Activated T-helper 1 cell treated with anti-CD3 and anti-CD28 coated beads, Interleukin-2, amount 50 U/mL, for 16 hours (primary cell): ENCODE measurements at places on chromosomes 12 and 14.

- DNase-seq = no peak
Measured at GRCh38 chr12:80761838-80762237, 45.1 kb downstream of the MYF5 start.

GRCh38 chr14:31395572-31396205 is 24.7 kb downstream of the HEATR5A start:
- no peak for DNase-seq

GRCh38 chr12:18522806-18523205 is 215.0 kb downstream of the PLCZ1 start:
- DNase-seq = no peak

DNA sequence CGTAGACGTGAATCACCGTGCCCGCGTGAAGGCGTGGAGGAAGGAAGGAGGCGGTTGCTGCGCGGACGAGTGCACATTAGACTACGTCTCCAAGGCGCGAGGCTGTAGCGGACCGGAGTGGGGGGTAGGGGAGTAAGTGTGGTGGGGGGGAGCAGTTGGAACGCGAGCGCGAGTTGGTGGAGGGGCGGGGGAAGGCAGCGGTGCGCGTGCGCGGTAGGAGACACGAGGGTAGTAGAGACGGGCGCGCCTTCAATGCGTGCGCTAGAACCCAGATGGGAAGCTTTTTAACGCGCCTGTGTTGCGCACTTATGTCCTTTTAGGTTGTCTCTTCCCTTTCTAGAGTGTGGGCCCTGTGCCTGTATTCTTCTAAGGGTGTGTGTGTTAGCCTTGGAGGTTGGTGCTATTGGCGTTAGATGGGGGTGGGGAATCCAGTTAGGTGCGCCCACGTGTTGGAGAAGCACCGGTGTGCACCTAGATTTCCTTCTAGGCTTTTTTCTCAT is 604 bp downstream of the EIF4B start:
- peak; percentile 72 for DNase-seq

DNA sequence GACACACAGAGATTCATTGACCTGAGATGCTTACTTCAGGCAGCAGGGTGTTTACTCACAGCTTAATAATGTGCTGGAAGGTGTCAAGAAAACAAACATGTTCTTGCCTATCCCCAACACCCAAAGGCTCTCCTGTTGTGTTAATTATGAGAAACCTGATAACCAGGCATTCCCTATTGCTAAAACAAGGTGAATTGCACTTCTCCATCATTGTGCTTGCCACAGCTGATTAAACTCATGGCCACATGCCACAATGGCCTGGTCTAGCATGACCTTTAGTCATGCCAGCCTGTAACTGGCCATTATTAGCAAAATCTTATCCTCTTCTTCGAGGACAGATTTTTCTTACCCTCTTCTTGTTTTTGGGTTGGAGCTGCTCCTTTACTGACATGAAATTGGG is 21.4 kb downstream of the SMOC1 start:
- no peak for DNase-seq

DNA sequence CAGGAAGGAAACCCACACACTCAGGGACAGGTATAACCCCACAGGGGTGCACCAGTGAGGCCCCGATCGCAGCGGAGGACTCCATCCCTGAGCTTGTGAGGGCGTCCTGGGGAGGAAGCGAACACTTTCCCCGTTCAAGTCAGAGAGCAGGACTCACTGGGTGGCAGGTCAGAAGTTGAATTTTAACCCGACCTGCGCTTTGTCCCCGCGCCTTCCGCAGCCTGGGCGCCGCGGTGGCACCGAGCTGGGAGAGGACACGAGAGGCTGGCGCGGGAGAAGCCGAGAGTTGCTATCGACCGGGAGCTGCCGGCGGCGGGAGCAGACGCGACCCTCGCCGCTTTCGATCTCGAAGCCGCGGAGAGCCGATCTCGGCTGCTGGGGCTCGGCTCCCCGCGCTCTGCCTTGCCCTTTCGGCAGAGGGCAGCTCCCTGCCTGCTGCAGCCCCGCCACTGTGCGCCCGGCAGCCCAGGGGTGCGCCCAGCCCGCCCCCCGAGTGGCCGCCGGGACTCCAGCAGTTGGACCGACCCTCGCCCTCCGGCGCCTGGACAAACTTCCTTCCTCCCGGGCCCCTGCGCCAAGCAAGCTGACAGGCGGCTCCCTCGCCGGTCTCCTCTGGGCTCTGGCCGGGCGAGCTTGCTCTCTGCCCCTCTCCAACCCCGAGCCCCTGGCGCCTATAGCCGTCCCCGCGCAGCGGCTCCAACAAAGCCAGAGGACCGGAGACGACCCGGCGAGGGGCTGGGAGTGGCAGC is 918 bp downstream of the LIN7A start:
- DNase-seq = no peak

DNA sequence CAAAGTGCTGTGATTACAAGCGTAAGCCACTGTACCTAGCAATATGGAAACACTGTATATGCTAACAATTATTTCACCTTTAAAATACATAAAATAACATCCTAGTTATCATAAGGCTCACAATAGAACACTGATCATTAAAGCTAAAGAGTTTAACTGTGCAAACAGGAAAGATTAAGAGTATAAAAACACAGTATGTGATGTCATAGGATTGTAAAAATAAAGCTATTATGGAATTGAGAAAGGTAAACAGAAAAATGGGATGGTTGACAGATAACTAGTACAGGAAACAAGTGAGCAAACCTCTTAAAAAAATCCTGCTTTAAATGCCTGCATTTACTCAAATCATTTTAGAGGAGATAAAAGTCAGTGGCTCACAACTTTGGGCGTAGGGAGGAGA is 10.8 kb upstream of the IPO8 start:
- DNase-seq = no peak

DNA sequence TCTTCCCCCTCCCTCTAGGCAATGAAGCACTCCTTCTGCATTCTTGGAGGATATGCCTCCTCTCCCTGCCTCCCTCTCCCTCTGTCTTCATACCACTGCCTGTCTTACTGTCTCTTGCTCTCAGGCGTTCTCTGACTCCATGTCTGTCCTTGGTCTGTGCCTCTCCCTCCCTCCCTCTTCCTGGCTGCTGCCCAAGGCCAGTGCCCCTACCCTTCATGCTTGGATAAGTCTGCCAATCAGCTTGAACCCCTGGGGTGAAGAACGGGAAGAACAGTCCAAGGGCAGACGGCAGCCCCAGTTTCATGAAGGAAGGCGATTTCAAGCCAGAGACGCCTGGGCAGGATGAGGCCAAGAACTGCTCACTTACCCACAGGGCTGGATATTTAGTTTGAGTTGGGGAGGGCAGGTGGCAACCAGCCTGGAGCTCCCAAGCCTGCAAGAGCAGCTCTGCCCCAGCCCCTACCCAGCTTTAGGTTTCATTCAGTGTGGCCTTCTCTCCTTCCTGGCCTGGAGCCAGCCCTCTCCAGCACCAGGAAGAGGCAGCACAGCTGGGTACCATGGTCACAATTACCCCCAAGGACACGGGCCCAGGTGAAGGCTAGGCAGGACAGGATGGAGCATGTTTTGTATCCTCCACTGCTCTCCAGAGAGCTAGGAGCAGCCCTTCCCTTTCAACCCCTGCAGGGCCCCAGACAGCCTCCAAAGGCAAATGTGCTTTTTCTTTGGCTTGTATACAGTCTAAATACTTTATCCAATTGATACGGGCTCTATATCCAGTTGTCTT is 35.8 kb upstream of the LTBP2 start:
- DNase-seq = no peak

DNA sequence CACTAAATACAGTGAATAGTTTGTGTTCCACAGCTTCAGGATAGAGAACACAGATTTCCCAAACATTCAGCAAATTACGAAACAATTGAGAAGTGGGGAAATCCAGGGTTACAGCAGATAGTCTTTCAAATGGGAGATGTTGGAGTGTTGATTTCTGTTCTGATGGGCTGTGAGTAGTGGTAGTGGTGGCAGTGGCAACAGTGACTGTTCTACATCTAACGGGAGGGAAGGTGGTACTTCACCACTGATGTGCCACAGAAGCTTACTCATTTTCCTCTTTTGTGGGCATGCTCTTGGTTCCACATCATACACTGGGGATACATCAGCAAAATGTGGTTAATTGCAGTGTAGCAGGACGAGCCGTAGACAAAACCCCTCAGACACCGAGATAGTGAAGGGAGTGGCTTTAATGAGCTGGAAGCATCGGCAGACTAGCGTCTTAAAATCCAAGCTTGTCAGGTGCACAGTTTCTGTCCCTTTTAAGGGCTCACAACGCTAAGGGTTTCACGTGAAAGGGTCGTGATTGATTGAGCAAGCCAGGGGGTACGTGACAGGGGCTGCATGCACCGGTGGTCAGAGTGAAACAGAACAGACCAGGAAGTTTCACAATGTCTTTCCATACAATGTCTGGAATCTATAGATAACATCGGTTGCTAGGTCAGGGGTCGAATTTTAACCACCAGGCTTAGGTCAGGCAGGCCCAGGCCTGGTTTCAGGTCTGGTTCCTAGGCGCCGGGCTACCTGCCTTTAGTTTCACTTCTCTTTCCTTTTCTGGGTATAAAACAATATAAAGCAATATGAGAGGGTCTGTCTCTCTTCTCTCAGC is 330.6 kb upstream of the FBXO33 start:
- no peak for DNase-seq

GRCh38 chr14:56195704-56196103 is 77.5 kb downstream of the PELI2 start:
- no peak for DNase-seq

GRCh38 chr14:73026243-73026844 is 562 bp downstream of the ZFYVE1 start:
- no peak for DNase-seq

GRCh38 chr12:68481181-68481941 is 129.3 kb upstream of the RAP1B start:
- no peak for DNase-seq

DNA sequence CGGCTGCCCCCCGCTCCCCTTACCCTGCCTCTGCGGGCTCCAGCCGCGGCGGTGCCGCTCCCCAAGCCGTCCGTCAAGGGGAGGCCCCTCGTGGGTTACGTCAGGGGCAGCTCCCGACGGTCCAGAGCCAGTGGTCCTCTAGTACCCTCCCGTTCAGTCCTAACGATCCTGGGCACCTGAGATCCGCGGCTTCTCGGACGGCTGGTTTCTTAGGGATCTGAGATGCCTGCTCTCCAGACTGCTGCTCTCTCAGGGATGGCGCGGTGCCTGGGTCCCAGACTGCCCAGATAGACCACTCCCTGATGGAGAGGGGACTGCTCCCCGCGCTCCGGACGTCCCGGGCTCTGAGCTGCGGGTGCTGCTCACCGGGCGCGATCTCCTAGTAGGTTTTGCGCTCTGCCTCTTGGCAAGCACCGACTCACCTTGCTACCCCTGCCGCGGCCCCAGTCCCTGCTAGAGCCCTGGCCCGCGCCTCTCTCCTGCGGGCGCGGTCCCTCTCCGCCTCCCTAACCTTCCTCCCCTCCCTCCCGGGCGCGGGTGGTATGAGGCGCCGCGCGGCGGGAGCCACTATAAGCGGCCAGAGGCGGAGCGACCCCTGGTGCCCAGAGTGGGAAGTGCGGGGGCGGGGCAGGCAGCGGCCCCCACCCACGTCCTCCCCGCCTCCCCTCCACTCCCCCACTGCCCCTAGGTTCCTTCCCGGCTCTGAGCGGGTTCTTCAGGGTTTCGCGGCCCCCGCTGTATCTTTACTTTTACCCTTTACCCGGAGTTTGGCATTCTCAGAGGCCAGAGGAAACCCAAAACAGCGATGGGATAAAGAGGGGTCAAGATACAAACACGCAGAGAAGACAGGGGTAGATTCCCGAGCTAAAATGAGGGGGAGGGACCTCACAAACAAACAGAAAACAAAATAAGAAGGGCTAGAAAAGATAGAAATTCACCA is at the start of gene C1QL4:
Gene C1QL4, minus strand, starts transcription at position 544 of the 940 bp plus-strand sequence. CDS start 711 bp downstream, outside the sequence.
- peak; percentile 87 for DNase-seq

- DNase-seq = no peak
Measured at GRCh38 chr12:41919526-41920261, 225.0 kb downstream of the GXYLT1 start.

DNA sequence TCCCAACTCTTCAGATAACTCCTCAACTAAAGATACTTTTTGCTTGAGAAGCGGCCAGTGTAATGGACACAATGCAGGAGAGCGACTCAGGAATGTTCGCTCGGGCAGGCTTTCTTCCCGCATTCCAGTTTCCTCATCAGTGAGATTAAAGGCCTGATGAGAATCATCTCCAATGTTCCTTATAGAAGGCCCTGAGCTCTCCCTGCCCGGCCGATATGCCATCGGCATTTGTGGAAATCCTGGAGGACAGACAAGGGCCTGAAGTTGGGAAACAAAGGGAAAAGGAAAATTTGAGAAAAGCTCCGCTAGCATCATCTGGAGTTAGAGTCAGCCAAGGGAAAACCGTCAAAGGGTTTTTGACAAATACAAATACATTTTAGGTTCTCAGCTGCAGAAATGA is 38.0 kb upstream of the FOXN3 start:
- DNase-seq = no peak

DNA sequence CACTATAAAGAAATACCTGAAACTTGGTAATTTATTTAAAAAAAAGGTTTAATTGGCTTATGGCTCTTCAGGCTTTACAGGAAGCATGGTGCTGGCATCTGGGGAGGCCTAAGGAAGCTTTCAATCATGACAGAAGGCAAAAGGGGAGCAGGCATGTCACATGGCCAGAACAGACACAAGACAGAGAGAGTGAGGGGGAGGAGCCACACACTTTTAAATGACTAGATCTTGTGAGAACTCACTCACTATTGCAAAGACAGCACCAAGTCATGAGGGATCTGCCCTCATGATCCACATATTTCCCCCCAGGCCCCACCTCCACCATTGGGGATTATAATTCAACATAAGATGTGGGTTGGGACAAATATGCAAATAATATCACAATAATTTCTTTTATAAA is 355.6 kb downstream of the DAD1 start:
- no peak for DNase-seq

- DNase-seq = no peak
Measured at GRCh38 chr12:43291516-43291915, 260.5 kb downstream of the ADAMTS20 start.

GRCh38 chr12:46523863-46524770 is 151.5 kb upstream of the SLC38A2 start:
- no peak for DNase-seq

GRCh38 chr14:33449703-33450395 is 501.0 kb downstream of the EGLN3 start:
- no peak for DNase-seq

- no peak for DNase-seq
Measured at GRCh38 chr14:49896966-49897365, 4.1 kb downstream of the ARF6 start.

DNA sequence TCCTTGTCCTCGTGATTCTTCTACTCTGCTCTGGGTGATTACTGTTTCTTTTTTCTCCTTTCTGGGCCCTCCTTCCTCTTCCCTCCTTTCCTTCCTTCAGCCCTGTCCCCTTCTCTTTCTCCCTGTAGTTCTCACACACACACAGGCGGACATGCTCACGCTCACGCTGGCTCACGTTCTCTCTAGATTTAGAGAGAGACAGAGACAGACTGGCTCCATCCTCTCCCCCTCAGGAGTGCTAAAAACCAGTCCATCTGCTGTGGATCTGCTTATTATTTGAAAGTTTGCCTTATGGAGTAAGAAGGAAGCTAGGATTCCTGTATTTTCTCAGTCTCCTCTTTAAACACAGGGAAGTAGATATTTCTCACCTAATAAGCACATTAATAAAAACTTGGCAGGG is 48.1 kb downstream of the KCNA1 start:
- no peak for DNase-seq

GRCh38 chr14:69901113-69901951 is 22.1 kb downstream of the SMOC1 start:
- DNase-seq = no peak

GRCh38 chr12:98544751-98545150 is 29.4 kb downstream of the TMPO start:
- no peak for DNase-seq

GRCh38 chr14:31070431-31070830 is 44.3 kb upstream of the STRN3 start:
- DNase-seq = no peak

- no peak for DNase-seq
Measured at GRCh38 chr12:18446061-18446644, 184.8 kb downstream of the PIK3C2G start.

GRCh38 chr14:58593977-58594376 is 43.8 kb upstream of the DACT1 start:
- DNase-seq = no peak
